ENCODE measurements at places on chromosomes 3 and 15.

DNA sequence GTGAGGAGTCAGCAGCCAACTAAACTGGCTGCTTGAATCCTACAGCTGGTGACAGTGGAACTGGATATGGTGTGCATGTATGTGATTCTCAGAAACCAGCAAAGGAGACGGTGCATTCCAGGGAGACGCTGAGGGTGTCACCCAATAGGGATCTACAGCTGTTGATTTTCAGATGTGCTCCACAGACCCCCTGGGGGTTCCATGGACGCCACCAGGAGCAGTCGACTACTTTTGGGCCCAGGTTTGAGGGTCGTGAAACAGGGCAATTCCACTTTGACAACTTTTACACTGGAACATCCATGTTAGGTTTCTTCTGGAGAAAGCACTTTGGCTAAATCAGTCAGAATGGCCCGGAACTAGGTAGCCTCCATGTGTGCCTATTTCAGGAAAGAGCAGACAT is 71.5 kb upstream of the MEX3B start:
- H3K27me3 ChIP-seq, result no peaks in the 10 kb centered on the region
- DNase-seq, result no peak
- no peaks in the 10 kb centered on the region for H3K4me1 ChIP-seq
- H3K27ac ChIP-seq, result no peak overlapping the region

DNA sequence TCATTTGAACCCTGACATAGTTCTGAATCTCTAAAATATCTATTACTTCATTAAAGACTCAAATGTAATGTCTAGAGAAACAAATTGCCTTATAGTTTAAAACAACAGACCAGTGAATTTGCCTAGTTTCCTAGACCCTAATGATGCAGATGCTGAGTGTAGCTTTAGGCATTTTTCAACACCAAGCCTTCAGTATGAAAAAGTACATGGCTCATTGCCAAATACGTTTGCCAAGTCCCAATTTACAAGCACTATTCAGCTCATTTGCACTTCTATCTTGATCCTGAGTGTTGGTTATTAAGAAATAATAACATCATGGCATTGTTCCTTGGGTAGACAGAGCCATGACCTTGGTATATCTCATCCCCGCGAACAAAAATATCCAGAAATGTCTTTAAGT is 46.8 kb downstream of the EOMES start:
- DNase-seq, result no peak
- H3K27me3 ChIP-seq, result no peaks in the 10 kb centered on the region
- no peak overlapping the region for H3K4me3 ChIP-seq
- H3K36me3 ChIP-seq, result no peaks in the 10 kb centered on the region
- peaks cover 8% of the 10 kb centered on the region for H3K4me1 ChIP-seq
- H3K27ac ChIP-seq, result no peak overlapping the region

DNA sequence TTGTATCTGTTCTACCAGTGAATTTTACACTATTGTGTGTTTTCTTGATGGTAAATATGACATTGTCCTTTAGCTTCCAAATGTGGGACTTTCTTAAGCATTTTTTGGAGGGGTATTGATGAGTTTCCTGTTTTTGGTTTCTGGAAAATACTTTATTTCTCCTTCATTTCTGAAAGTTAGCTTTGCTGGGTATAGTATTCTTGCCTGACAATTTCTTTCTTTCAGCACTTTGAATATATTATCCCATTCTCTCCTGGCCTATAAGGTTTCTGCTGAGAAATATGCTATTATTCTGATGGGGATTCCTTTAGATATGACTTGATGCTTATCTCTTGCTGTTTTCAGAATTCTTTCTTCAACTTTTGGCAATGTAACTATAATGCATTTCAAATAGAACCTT is 15.4 kb upstream of the ATP2C1 start:
- H3K27ac ChIP-seq, result no peak overlapping the region
- DNase-seq, result no peak
- H3K4me3 ChIP-seq, result no peak overlapping the region
- no peaks in the 10 kb centered on the region for H3K36me3 ChIP-seq
- no peaks in the 10 kb centered on the region for H3K4me1 ChIP-seq

GRCh38 chr15:90001683-90002427 is 731 bp downstream of the ZNF710 start:
- peak; percentile 61 for DNase-seq
- peak overlapping the region; percentile 87 for H3K4me3 ChIP-seq
- H3K27ac ChIP-seq, result peak overlapping the region; percentile 86
- H3K36me3 ChIP-seq, result no peaks in the 10 kb centered on the region

DNA sequence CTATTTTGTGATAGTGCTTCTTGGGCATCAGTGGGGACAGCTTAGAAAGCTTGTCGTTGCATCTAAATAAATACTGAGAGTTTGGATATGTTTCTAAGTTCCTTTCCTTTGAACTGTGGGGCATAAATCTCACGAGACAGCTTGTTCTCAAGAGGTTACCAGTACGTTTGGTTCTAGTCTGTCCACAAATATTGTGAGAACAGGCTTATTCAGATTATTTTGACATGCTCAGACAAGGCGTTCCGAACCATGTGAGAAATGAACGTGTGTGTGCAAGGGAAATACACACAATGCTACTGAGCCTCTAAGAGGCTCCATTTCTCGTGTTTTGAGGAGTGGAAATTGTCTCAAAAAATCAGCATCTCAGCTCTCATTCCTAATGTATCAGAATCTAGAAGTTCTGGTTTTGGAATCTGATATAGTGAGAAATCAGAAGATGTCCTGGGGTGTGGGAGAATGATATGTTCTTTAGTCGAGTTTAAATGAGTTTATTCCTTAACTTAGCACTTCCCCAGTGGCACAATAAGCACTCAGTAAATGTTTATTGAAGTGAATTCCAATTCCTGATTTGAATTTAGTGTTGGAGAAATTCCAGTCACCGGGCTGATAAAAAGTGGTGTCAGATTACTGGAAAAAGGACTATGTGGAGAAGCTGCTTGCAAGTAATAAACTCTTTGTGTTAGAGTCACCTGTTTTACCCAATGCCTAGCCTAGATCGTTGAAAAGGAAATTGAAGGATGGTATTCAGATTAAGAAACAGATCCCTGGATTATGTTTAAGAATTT is 481.5 kb downstream of the LPP start:
- H3K27me3 ChIP-seq, result no peaks in the 10 kb centered on the region
- no peak overlapping the region for H3K4me3 ChIP-seq
- DNase-seq, result no peak
- H3K36me3 ChIP-seq, result no peaks in the 10 kb centered on the region
- peaks cover 1% of the 10 kb centered on the region for H3K4me1 ChIP-seq

DNA sequence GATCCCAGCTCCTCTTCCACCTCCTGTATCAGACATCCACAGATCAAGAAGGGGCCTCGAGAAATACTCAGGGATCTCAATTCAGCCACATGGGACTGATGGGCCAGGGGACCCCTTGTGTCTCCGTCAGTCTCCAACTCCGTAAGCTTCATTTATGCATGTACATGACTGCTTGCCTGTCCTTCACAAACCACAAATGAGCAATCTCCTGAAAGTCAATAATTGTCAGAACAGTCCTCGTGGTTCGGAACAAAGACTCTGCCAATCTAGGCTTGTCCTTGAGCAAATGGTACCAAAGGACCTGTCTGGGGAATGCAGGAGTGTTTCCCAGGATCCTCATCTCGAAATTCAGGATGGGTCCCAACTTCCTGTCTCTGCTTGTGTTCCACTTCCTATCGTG is 20.8 kb downstream of the SLC12A8 start:
- DNase-seq, result no peak
- H3K36me3 ChIP-seq, result no peaks in the 10 kb centered on the region
- no peaks in the 10 kb centered on the region for H3K27me3 ChIP-seq
- H3K4me1 ChIP-seq, result peaks cover 1% of the 10 kb centered on the region
